ENCODE measurements at places on chromosomes 16 and 17.

DNA sequence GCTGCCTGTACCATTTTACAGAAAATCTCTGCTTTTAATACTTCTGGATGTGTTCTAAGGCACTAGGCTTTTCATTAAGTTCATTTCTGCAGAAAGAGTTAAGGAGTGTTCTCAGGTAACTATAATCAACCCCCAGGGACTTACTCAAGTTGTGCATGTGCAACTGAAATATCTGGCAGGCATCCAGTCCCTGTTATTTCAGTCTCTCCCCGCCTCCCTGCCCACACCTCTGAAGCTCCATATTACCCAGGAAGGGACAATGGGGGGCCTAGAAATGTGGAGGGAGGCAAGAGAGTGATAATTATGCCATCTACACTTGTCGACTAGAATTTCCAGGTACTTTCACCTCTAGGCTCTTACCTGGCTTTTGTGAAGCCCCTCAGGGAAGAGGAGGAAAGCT lies 432.2 kb downstream of the MAF start:
- no peak for DNase-seq

DNA sequence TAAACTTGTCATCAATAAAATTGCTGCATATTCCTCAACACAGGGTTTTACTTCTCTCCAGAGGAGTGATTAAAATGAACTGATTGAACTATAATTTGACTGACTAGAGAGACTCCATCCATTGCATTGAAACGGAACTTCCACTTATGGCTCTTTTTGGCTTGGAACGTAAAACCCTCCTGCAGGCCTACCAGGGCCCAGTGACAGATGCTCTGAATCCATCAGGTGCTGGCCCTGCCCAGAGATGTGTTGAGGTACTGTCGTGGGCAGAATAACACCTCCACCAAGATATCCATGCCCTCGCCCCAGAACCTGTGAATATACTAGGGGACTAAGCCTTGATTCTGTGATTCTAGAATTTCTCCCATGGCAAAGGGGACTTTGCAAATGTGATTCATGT lies 45.4 kb downstream of the CBLN1 start:
- no peak for DNase-seq

GRCh38 chr16:30526137-30526822 lies at the start of gene ZNF768:
TSS of gene ZNF768 (minus strand) at chr16:30526566. CDS start at chr16:30526413, 153 bp downstream.
- no peak for DNase-seq

DNA sequence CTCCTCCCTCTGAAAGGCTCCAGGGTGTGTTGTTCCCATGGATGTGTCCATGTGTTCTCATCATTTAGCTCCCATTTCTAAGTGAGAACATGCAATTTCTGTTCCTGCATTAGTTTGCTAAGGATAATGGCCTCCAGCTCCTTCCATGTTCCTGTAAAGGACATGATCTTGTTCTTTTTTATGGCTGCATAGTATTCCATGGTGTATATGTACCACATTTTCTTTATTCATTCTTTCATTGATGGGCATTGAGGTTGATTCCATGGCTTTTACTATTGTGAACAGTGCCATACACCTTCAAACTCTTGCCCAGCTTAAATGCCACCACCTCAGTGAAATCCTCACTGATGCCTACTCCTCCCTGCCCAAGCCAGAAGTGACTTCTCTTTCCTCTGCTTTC lies 4.5 kb upstream of the ORAI3 start:
- no peak for DNase-seq

GRCh38 chr17:77841742-77842527 lies 116.6 kb upstream of the TNRC6C start:
- no peak for DNase-seq

Measured in renal cortical epithelial cell (primary cell).